ENCODE measurements at places on chromosomes 2 and 18.

GRCh38 chr18:79749251-79750191 is 48.2 kb upstream of the KCNG2 start:
- no peak for DNase-seq

DNA sequence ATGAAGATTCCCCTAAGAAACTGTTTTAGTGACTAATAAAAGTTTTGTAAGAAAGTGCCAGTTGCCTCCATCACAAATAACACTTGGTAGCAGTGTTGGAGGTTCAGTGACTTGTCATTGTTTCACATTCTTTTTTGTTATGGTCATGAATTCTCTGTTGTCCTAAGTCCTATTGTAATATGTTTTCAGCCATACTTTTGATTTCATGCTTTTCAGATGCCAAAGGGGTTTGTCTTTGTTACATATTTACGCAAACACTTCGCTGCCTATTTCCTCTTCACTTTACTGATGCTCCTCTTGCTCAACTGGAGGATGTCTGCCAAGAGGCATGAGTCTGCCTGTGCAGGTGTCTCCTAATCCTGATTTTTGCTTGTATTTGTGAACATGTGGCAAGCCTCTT is 66.6 kb downstream of the PHLPP1 start:
- no peak for DNase-seq

DNA sequence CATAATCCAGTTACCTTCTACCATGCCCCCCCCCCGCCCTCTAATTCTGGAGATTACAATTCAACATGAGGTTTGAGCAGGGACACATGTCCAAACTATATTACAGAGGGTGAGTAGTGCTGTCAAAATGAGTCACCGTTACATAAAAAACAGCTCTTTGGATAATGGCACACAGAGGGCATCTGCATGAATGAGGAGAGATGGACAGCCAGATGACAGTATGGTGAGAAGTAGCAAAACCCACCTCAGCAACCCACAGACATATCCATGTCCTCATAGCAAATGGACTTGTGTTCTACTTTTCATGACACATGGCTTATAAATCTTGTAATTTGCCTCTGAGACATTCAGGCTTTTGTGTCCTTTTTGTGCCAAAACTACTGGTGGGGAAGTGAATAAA is 132.0 kb downstream of the EML6 start:
- DNase-seq: no peak

DNA sequence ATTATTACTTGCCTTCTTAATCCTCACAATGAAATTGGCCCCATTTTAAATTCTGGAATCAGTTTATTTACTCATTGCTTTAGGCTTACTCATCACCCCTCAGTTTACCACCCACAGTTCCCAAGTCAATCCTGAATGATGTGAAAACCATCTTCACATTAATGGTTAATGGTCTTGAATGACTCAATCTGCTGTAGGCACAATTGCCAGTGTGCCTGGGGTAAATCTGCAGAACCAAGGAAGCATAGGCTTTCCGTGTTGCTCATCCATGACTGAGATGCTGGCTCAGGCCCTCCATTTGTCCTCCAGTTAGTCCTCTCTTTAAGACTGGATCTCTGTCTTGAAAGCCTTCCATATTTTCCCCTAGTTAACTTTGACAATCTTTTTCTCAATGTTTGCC is 164.5 kb downstream of the PMAIP1 start:
- no peak for DNase-seq

DNA sequence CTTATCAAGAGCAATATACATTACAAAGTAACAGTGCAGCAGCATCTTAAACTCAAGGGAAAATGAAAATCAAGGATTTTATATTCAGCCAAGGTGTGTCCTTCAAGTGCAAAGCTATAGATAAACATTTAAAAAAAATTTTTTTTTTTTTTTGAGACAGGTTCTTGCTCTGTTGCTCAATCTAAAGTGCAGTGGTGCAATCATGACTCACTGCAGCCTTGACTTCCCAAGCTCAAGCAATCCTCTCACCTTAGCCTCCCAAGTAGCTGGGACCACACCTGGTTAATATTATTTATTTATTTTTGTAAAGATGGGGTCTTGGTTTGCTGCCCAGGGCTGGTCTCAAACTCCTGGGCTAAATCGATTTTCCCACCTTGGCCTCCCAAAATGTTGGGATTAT is 9.0 kb downstream of the CDKL4 start:
- no peak for DNase-seq

- no peak for DNase-seq
Measured at GRCh38 chr18:28855524-28855923, 678.6 kb upstream of the CDH2 start.

Data from CD4-positive, alpha-beta memory T cell (primary cell).